ENCODE measurements at places on chromosomes 2 and 18.

DNA sequence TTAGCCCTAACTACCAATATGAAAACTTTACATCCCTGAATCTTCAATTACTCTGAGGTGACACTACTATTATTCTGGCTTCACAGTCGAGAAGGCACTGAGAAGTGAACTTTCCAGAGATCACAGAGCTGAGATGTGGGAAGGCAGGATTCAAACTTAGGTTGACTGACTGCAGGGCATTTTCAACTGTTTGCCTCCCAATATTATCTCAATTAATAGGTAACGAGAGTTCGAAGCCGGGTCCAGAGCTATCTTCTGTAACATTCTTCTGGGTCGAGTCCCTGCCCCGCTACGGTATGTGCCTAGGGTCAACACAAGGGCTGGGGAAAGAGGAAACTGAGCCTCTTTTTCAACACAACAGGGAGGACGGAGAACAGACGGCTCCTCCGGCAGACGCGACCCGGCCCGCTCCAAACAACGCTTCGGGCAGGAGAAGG is 740 bp downstream of the CHMP3 start:
- DNase-seq: no peak

DNA sequence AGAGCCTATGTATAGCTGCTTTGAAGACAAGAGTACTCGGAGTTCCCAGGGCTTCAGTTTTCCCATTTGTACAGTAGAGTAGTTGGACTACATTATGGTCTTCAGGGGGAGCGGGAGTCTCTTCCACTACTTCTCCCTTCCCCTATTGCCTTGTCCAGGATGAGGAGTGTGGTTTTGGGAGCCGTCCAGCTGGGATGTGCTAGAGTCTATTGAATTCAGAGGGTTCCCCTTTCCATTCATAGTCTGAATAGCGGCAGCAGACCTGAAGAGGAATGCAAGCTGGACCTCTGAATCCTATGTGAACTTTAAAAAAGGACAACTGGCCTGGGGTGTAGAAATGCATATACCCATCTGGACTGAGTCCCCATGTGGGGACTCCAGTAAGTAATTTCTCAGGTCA is 43.5 kb upstream of the EPG5 start:
- no peak for DNase-seq

DNA sequence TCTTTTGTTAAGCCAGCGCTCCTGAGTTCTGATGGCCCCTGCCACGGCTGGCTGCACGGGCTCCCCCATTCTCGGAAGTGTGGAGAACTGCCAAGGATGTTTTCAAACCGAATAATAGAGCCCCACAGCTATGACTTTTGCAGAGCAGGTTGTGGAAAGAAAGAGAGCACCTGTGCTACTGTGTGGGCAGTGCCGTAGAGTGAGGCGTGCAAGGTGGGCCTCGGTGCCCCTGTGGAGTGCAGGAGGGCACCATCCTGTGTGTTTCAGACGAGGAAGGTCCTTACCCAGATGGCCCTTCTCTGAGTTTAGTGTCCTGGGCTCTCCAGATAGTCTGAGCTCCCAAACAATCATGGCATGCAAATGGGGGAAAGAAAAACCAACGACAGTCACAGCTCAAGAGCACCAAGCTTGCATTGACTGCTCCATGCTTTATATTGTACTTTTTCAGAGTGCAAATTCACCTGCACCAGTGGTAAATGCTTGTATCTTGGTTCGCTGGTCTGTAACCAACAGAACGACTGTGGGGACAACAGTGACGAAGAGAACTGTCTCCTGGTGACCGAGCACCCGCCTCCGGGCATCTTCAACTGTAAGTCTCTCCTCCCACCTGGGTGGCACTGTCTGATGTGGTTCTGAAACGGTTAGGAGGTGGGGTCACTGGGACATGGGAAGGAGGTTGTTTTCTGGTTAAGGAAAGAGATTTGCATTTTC is 219.4 kb downstream of the LDLRAD4 start:
- DNase-seq: no peak

GRCh38 chr2:156553714-156554442 is 117.7 kb downstream of the GPD2 start:
- no peak for DNase-seq

- no peak for DNase-seq
These were observed 623.9 kb downstream of the NYAP2 start for GRCh38 chr2:226023383-226023782.
